ENCODE measurements at places on chromosomes 3 and 15.
A peak's percentile ranks its signal among the peaks of the same experiment; 100 is the strongest.

DNA sequence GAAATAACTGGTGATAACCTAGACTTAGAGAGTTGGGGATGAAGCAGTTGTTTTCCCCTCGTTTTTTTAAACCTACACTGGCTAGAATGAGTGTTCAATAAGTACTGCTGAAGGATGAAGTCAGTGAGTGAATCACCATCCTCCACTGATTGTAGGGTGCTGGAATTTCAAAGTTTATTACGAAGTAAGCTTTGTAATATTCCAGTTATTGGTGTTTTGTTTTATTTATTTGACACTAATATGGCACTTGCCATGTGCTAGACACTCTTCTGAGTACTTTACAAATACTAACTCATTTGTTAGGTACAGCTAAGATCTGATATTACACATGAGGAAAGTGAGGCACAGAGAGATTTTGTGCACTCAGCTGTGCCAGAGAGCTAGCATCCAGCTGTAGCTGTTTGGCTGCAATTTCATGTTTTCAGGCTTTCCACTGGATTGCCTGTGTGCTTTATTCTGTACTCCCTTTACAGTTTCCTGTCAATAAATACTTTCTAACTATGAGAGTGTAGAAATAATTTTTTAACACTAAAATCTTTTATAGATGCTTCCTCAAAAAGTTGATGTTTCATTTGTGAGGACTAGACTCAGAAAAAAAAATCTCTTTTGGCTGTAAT, 5.8 kb downstream of the MAP2K5 start:
- DNase-seq = no peak

GRCh38 chr15:64460724-64461720, 644 bp downstream of the ZNF609 start:
- DNase-seq = peak; percentile 56

- DNase-seq = no peak
Measured at GRCh38 chr15:37125143-37125542, 24.8 kb upstream of the MEIS2 start.

DNA sequence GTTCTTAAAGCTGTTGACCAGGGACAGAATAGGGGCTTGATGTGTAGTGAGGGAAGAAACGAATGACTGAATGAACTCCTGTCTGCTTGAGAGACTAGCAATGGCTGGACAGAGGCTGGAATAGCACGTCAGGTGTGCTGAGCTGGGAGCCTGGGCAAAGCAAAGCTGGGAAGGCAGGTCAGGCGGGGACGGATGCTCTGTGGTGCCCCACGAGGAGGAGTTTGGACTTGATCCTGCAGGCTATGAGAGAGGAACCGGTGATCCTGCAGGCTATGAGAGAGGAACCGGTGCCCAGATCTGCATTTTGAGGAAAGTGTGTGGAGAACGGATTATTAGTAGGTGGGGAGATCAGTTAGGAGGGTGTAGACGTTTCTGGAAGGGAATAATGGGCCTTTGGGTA, 31.3 kb upstream of the PSTPIP1 start:
- no peak for DNase-seq

GRCh38 chr3:153866901-153867300, 254.3 kb upstream of the ARHGEF26 start:
- no peak for DNase-seq

- no peak for DNase-seq
Measured at GRCh38 chr3:114730397-114730796, 416.7 kb downstream of the ZBTB20 start.

- DNase-seq = no peak
Measured at GRCh38 chr15:42035435-42035761, 14.6 kb upstream of the PLA2G4E start.

GRCh38 chr3:149765762-149766334, 13.6 kb upstream of the COMMD2 start:
- DNase-seq = no peak

GRCh38 chr15:36756707-36757106, 177.3 kb downstream of the CDIN1 start:
- DNase-seq = no peak

GRCh38 chr3:183099838-183100204, 525 bp upstream of the MCCC1 start:
- DNase-seq = no peak

- DNase-seq = no peak
Measured at GRCh38 chr15:91021516-91022074, 799 bp downstream of the VPS33B start.

DNA sequence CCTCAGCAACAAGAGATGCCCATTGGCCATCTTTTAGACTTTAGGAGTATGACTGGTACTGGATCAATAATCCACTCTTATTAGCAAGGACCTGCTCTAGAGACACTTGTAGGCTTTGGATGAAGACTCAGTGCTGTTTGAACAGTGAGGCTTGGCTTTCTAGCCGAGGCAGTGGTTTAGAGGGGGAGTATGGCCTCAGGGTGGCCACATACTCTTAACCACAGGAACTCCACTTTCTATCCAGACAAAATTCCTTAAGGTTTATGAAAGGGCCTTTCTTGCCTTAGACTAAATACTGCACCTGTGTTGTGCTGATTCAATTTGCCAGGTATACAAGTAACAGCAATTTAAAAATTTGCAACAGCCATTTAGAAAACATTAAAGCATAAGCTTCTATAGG, 1046.3 kb downstream of the DIPK2A start:
- no peak for DNase-seq

DNA sequence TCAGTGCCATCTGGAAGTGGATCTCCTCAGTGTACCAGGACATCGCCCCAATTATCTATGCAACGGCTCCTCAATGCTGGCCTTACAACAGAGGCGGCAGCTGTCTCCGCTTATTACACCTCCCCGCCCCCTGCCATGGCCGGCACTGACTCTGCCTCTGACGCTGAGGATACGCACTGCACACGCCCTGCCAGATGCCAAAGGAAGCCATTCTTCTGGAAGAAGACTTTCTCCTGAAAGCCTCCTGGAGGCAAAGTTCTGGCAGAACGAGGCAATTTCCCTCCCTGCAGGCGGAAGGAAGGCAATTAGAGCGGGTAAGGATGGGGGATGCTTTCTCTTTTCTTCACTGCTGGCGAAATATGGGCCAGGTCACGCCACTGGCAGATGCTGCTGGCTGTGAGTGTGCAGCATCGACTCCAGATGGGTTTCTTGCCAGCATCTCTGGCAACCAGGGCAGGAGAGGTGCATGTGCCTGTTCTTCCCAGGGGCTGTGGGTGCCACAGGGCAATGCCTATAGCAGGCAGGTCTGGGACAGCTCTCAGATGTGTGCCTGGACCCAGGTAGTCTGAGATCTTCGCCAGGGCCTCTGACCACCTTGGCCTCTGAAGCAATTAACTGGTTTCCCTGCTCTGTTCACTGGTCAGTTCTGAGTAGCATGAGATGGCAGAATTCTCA, 62.2 kb upstream of the MRPS22 start:
- no peak for DNase-seq

- no peak for DNase-seq
Measured at GRCh38 chr3:139117136-139117675, 72.5 kb upstream of the PRR23C start.

DNA sequence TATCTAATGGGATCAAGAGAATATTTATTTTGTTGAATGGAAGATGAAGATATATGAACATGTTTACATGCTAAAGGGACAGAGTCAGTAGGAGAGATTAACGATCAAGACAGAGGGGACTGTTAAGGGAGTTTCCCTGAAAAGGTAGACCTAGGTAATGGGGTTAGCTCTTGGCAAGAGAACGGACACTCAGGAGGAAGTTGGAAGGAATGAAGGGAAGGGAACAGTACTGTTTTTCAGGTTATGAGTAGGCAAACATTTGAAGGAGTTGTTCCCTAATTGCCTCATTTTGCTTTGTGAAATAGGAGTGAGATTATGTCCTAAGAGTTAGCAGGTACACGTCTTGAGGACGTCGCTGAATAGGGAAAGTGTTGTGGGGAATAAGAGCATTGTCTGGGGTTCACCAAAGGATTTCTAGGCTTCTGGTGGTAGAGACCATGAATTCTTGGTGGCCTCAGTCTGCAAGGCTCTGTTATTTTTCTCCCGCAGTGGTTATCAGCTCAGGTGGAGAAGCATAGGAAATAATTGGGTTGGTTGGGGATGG, 41.3 kb downstream of the PDE8A start:
- DNase-seq = no peak

- DNase-seq = no peak
Measured at GRCh38 chr3:50994537-50994936, 319.8 kb downstream of the DOCK3 start.

DNA sequence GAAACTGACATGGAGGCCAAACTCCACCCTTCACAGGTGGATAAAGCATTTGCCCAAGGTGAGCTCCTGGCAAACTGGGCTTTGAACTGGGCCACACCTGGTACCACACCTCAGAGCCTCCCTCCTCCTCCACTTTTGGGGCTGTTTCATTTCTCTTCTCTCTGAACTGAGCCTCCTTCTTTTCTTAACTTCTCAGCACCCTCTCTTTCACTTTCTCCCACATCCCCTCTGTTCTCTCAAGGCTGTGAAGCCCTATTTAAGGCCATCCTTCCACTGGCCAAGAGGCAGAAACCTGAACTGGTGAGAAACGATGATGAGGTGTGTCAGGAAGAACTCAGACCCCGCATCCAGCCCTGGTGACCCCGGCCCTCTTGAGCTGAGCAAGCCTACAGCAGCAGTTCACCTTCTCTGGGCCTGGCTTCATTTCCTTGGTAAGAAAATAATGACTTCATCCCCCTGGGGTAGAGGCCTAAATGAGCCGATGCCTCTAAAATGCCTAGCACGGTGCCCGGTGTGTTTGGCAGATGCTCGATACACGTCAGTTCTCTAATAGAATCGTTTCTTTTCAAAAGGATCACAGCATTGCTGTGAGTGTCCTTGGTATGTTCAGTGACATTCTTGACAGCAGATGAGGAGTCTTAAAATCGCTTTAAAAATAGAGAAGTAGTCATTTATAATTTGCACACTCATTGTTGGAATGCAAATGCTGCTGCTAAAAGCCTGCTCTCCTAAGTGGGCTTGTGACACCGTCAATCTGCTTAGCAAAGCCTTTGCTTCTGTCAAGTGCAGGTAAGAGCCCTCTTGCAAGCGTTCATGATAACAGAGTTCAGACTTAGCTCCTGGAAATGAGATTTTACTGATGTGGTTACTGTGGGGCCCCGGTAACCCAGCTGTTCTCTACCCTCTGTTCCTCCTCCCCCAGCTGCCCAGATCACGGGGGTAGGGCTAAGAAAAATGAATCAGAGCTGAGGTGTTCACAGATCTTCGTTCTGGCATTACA, 97.7 kb upstream of the ATP2B2 start:
- DNase-seq = peak; percentile 79

DNA sequence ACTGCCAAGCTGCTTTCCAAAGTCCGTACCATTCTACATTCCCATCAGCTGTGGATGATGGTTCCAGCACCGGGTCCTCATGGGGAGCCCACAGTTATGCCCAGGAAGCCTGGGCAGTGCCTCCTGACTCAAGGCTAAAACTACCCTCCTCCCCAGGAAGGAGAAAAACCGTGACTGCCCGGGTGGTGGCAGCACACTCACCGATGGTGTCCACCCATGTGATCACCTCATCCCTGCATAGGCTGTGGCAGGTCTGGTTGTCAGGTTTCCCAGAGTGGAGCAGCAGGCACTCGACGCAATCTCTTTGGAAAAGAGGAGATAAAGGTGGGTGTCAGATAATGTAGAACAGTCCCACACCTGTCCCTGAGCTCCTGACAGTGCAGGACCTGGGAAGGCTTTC, 38.6 kb downstream of the UMPS start:
- no peak for DNase-seq

DNA sequence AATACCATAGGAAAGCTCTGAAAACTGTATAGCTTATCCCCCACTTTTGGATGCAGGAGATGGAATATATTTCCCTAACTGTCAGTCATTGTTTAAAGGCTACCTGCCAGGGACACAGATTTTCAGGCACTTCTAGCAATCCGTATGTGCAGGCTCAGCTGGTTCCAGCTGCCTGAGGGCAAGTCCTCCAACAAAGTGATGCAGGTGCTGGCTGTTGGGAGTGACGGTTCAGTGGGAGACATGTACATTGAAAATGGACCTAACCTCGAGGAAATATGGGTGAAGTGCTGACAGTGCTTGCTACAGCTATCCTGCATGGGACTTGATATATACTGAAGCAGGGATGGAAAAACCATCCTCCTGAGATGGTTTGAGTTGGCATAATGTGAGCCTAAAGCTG, 153.1 kb upstream of the GAP43 start:
- no peak for DNase-seq

GRCh38 chr3:171401432-171401831, 58.8 kb downstream of the TNIK start:
- no peak for DNase-seq

GRCh38 chr3:9704347-9705322, 1.0 kb downstream of the CPNE9 start:
- DNase-seq = no peak

DNA sequence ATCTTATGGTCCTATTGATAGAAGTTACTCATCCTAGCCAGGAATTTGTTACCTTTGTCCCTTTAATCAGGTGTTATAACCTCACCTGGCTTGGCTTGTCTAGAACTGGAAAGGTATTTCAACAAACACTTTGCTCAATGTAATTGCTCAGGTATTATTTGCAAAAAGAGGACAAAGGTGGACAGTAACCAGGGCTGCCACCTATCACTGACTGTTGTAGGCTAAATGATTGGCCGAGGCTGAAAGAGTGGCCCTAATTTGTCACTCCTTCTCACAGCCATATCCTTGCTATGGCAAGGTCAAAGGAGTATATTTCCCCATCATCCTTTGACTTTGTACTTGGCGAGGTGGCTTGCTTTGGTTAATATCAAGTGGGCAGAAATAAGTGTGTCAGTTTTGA, 2.7 kb upstream of the SELENOS start:
- DNase-seq = no peak

DNA sequence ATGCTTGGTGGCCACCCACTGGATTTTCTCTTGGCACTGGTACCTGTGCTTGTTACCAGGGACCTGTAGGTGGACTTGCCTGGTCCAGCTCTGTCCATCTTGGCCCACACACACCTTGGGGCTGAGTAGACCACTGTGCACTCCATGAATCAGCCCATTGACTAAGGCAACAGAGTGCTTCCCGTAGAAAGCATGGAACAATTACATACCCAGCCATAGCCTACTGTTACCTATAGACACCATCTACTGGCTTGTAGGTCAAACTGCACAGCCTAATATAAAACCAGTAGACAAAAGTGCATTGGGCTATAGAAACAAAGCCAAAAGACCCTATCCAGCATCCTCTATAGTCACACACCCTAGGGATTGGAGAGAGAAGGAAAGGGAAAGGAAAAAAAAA, 378.9 kb downstream of the OTOL1 start:
- no peak for DNase-seq

- DNase-seq = no peak
Measured at GRCh38 chr15:74769463-74770025, 12.3 kb upstream of the CSK start.

- DNase-seq = no peak
Measured at GRCh38 chr15:55989383-55989782, 4.0 kb downstream of the NEDD4 start.

GRCh38 chr3:115513416-115513800, 109.9 kb upstream of the GAP43 start:
- no peak for DNase-seq
